Stimulated activated CD8-positive, alpha-beta memory T cell treated with anti-CD3 and anti-CD28 coated beads, Interleukin-7, amount 100 ng/mL, for 1 hour (primary cell): ENCODE measurements at places on chromosomes 7 and 10.

GRCh38 chr10:132524443-132525285 is 12.9 kb upstream of the INPP5A start:
- no peak for DNase-seq

- no peak for DNase-seq
Observed at GRCh38 chr10:131663351-131663750, 237.5 kb upstream of the PPP2R2D start.

DNA sequence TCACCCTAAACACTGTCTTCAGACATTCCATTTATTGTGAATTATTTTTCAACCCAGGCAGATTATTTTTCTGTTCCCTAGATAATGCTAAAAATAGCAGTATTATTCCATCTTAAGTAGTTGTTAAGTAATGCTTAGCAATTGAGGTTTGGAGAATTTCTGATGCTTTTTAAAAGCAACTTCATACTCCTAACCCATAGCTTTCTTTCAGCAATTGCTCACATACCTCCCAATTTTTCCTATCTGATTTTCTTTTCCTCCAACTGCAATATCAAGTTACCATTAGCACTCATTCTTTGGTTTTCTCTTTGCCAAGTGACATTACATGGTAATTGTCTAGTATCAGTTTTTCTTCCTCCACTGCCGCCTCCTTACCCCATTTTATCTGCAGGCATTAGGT is 104.7 kb downstream of the GPR85 start:
- no peak for DNase-seq

- no peak for DNase-seq
Observed at GRCh38 chr7:37531225-37531624, 82.6 kb upstream of the ELMO1 start.

DNA sequence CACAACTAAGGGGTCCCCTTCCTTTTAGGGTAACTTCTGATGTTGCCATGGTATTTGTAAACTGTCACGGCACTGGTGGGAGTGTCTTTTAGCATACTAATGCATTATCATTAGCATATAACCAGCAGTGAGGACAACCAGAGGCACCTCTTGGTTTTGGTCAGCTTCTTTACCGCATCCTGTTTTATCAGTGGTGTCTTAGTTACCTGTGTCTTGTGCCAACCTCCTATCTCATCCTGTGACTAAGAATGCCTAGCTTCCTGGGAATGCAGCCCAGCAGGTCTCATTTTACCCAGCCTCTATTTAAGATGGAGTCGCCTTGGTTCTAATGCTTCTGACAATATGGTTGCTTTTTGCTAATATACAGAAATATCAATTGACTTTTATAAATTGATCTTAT is 54.9 kb downstream of the AHCYL2 start:
- no peak for DNase-seq

DNA sequence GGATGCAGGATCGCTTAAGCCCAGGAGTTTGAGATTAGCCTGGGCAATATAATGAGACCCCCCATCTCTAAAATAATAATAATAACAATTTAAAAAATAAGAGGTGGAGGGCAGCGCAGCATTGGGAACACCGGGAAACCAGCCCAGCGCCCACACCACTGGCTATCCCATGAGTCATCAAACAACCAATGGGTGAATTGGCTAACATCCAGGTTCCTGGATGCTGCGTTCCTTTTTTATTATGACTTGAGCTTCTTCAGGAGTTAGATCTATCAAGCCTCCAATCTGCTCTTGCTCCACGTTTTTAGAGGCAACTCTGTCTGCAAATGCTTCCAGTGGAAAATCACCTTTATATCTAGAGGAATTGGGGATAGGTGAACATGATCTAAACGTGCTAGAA is 10.0 kb upstream of the LRRC4 start:
- DNase-seq, result no peak

DNA sequence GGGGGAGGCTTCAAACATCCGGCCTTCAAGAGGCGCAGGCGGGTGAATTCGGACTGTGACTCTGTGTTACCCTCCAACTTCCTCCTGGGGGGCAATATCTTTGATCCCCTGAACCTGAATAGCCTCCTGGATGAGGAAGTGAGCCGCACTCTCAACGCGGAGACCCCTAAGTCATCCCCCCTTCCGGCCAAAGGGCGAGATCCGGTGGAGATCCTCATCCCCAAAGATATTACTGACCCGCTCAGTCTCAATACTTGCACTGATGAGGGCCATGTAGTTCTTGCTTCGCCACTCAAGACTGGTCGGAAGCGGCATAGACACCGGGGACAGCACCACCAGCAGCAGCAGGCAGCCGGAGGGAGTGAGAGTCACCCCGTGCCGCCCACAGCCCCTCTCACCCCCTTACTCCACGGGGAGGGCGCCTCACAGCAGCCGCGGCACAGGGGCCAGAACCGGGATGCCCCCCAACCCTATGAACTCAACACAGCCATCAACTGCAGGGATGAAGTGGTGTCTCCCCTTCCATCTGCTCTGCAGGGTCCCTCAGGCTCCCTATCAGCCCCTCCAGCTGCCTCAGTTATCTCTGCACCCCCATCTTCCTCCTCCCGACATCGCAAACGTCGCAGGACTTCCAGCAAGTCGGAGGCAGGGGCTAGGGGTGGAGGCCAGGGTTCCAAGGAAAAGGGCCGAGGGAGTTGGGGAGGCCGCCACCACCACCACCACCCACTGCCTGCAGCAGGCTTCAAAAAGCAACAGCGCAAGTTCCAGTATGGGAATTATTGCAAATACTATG is 1.1 kb downstream of the MEPCE start:
- DNase-seq, result no peak

DNA sequence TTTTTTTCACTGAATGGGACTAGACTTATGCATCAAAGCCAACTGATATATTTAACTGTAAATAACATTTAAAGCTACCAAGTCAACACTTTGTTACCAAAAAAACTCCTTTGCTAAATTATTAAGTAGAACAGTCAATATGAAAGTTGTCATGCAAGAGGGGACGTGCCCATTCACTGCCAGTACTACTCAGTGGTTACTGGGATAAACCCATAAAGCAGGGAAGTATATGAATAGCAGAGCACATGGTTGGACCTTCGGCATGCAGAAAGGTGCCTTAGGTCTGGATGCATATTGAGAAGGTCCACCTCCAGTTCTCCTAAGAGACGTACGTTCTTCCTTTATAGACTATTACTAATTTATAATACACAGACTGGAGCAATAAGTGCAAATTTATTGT is 120.1 kb downstream of the SVOPL start:
- DNase-seq, result no peak

- no peak for DNase-seq
Observed at GRCh38 chr7:6290319-6290741, 17.9 kb upstream of the CYTH3 start.

DNA sequence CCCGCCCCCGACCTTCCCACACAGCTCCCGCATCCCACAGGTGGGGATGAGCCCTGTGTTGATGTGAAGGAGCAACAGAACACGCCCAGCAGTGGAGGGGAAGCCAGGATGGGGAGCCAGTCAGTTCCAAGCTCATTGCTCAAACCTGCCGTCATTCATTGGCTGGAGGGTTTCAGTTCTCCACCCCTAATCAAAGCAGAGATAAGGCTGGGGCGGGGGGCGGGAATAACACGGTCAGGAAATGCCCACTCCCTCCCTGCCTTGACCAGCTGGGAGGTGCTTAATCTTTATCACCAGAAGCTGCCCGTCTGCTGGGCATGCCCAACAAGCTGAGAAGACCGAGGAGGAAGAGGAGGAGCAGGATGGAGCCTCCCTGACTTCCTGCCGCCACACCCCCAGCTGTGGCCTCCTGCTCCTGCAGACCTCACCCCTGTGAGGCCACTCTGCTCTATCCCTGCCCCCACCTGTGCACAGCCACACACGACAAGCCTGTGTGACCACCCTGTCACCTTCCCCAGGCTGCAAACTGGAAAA is 265.1 kb downstream of the ZEB1 start:
- no peak for DNase-seq

- no peak for DNase-seq
Observed at GRCh38 chr7:39069031-39069430, 91.3 kb downstream of the POU6F2 start.

DNA sequence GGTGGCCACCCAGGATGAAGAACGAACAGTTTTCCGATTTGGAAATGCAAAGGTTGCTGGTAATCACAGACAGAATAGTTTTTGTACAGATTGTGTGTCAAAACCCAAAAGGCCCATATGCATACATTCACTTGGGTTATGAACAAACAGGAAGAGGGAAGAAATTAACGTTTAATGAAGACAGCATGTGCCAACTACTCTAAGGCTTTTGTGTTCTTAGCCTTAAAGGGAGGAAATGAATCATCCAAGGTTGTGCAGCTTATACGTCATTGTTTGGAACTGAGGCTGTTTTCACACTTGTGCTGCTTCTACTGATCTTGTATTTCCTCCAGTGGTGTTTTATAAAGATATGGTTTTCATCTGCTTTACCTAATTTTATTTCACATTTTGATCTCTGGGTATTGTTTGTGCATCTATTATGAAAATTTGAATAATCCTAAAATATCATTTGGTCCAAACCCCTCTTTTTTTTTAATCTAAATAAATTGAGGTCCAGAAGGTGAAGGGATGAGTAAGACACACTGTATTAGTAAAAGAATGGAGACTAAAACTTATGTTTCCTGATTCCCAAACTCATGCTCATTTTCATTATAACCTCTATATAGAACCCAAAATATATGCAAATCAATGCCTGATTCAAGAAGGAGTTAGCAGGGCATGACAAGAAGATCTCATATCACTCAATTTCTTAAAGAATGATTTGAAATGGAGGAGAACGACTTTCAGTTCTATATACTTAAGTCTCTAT is 373.1 kb downstream of the THSD7A start:
- no peak for DNase-seq

DNA sequence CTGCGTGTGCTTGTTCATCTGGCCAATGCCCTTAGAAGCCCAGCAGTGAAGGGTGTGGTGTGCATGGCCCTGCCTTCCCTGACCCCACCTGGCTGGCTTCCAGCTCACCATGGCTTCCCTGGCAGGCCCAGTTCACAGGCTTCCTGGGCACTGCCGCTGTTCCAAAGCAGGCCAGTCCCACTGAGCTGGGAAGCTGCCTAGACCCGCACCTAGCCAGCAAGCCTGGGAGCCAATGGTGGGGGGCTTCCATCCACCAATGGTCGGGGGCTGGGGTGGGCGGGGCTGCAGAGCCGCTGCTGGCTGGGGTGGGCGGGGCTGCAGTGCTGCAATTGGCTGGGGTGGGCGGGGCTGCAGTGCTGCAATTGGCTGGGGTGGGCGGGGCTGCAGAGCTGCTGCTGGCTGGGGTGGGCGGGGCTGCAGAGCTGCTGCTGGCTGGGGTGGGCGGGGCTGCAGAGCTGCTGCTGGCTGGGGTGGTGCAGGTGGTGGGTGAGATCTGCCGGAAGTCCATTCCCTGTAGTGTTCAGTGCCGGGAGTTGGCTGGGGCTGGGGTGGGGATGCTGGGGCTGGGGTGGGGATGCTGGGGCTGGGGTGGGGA is 12.4 kb downstream of the CALY start:
- DNase-seq, result no peak

DNA sequence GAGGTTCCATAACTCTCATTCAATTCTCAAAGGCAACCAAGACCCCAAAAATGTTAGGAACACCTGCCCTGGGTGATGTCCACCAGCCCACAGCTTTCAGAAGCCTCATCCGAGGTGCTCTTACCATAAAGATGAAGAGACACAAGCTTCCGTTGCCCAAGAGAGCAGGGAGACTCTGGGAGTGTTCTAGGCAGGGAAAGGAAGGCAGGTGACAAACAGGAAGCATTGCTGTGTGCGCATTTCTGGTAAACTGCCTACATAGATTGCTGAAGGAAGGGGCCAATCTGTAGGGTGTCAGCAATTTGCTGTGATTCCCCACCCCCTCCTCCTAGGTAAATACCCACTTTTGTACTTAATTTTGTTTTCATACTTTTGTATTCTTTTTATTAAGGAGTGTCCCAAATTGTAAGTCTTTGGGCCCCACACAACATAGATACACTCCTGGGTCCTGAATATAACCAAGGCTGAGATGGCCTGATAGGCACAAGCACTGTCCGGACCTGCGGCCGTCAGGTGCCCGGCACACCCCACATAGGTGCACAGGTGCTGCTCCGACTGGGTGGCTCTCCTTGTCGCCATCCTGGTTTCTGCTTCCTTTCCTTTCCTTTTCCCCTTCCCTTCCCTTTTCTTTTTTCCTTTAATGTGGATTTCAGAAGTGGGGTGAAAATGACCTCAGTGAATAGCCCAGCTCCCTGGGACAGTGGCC is 51.4 kb upstream of the SMNDC1 start:
- DNase-seq, result no peak

DNA sequence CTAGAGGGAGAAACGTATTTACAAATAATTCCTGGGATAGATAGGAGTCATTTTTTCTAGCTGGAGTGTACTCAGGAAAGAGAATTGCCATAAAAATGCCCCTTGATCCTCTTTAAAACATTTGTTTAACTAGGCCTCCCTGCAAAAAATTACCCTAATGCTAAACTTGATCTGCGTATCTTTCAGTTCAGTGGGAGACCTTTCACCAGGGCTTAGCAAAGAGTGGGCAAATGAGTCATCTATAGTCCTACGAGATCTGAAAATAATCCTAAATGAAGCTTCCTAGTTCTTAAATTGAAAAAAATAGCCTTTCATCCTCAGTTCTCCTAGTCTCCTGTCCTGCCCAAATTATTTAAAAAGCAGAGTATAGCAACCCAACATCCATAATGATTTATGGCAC is 198.6 kb upstream of the FRMD4A start:
- no peak for DNase-seq

GRCh38 chr10:97831259-97831658 is 18.4 kb upstream of the GOLGA7B start:
- DNase-seq, result no peak

- DNase-seq, result no peak
Observed at GRCh38 chr10:26781797-26782196, 79.0 kb downstream of the ABI1 start.

DNA sequence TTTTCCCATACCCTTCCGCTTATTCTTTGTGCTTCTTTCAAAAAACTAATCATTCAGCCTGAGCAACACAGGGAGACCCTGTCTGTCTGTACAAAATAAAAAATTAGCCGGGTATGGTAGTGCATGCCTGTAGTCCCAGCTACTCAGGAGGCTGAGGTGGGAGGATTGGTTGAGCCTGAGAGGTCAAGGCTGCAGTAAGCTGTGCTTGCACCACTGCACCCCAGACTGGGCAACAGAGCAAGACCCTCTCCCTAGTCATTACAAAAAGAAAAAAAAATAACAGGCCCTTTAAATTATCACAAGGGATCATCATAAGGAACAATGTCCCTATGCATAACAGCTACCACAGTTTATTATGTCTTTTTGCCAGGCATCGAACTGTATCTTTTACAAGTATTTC is 119.6 kb downstream of the TRIM24 start:
- DNase-seq, result no peak

- DNase-seq, result no peak
Observed at GRCh38 chr7:55129541-55130394, 111.0 kb downstream of the EGFR start.
